IPS DF 19.7 (cell line): ENCODE measurements at places on chromosomes 4 and X.

GRCh38 chr4:158481811-158482210, 39.9 kb upstream of the RXFP1 start:
- DNase-seq: no peak

- DNase-seq: no peak
These were observed 620 bp downstream of the ANAPC10 start for GRCh38 chr4:145097331-145097820.

GRCh38 chr4:187124331-187124730, 400.7 kb upstream of the FAT1 start:
- DNase-seq: no peak

GRCh38 chr4:48943387-48943786, 36.8 kb upstream of the OCIAD2 start:
- DNase-seq: no peak
